ENCODE measurements at places on chromosomes 11 and 22.

DNA sequence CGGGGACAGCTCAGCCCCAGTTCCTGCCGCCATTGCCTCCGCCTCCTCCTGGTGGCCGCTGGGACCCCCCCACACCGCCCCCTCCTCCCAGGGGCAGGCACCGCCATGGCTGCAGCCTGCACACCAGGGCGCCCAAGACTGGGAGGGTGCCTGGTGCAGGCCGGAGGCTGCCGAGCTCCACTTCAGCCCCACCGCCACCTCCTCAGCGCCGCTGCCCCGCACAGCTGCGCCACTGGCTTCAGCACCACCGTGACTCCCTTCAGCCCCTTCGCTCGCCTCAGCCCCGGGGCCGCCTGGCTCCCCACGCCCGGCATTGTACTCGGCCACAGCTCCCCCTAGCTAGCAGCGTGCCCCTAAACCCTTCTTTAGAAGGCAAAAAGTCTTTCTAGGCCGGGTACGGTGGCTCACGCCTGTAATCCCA, 131.1 kb downstream of the CRYBB2 start:
- DNase-seq: no peak

DNA sequence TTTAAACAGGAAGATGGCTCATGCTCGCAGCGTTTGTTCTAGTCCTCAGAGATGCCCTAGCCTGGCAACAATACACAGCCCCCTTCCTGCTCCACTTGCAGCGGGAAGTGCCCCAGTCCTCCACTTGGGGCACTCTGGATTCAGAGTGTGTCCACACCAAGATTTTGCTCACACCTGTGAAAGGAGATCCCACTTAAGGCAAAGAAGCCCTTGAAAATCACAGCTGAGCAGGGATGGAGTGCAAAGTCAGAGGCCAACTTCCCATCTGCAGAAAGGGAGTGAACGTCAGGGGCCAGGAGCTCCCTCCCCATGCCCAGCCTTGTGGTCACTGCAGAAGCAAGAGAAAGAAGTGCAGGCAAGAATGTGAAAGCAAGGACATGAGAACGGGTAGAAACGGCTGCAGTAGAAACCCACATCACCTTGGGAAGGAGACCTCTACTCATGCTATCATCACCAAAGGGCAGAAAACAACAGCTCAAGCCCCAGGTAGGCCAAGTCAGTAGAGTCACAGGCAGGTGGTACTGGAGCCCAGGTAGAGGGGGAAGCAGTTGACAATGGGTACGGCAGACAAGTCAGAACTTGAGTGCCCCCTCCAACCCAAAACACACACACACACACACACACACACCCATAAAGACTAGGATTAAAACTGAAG, 157.4 kb downstream of the BUD13 start:
- no peak for DNase-seq

DNA sequence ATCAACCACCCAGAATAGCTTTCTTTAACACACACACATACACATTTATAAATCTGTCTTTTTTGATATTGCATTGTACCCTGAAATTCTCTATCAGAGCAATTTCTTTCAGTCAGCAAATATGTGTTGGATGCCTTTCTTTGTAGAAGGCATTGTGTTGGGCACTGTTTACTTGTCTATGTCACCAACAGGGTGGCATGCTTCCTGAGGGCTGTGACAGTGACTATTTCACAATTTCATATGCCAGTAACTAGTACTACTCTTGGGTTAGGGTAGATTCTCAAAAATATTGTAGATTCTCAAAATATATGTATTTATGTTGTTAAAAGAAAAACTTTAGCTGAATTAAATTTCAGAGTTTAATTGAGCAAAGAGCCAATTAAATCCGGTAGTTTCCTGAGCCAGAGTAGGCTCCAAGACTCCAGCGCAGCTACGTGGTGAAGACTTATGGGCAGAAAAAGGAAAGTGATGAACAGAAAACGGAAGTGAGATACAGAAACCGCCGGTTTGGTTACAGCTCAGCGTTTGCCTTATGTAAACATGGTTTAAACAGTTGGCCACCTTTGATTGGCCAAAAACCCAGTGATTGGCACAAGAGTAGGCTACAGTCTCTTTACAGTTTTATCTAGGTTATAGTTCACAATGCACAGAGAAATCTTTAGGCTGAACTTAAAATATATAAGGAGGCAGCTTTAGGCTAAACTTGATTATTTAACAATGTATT, 723.3 kb downstream of the NTM start:
- no peak for DNase-seq

- DNase-seq: no peak
Measured at GRCh38 chr11:97419729-97420128, 1029.9 kb downstream of the JRKL start.

DNA sequence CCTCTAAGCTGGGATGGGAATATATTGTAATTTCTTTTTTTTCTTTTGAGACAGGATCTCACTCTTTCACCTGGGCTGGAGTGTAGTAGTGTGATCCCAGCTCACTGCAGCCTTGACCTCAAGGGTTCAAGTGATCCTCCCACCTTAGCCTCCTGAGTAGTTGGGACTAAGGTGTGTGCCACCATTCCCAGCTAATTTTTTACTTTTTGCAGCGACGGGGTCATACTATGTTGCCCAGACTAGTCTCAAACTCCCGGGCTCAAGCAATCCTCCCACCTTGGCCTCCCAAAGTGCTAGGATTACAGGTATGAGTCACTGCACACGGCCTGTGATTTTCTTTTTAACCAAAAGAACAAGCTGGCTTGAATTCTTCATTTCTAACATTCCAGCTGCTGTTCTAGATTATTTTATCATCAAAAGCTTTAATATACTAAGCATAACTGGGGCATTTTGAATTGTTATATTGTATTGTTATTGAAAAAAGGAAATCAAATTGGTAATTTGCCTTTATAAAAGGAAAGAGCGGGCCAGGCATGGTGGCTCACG, 26.8 kb upstream of the PPP2R1B start:
- DNase-seq: no peak

DNA sequence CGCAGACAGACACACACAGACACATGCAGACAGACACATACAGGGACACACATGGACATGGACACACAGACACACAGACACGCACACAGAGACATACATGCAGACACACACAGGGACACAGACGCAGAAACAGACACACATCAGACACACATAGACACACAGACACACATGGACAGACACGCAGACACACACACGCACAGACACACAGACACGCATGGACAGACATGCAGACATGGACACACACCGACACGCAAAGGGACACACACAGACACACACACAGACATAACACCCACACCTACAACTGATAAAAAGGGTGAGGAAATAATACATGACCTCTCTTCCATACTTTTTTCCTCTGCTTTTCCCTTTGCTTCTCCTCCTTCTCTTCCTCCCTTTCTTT, 146.2 kb downstream of the HIPK3 start:
- DNase-seq: no peak

GRCh38 chr22:33332538-33332937, 274.4 kb upstream of the SYN3 start:
- no peak for DNase-seq

DNA sequence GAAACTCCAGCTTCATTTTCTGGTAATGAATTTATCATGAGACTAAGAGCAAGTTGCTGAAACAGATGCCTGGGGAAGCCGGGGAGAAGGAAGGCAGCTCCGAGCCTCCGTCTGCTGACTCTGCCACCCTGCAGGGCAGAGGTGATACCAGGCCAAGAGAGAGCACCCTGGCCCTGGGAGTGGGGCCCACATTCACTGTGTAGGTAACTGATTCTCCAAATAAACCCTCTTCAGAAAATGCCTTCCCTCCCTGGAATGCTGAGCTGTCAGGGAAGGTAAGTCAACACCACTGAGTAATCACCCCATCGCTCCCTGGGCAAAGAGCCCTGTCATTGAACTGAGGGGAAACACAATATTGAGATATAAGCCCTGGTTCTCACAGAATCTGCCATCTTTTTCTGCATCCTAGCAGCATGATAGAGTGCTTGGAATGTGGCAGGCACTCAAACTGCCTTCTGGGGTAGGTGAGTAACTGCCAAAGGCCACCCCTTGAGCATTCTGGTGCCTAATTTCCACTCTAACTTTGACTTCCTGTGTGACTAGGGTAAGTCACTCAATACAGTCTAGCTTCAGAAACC, 147.6 kb downstream of the SPATA19 start:
- DNase-seq: peak; percentile 29

DNA sequence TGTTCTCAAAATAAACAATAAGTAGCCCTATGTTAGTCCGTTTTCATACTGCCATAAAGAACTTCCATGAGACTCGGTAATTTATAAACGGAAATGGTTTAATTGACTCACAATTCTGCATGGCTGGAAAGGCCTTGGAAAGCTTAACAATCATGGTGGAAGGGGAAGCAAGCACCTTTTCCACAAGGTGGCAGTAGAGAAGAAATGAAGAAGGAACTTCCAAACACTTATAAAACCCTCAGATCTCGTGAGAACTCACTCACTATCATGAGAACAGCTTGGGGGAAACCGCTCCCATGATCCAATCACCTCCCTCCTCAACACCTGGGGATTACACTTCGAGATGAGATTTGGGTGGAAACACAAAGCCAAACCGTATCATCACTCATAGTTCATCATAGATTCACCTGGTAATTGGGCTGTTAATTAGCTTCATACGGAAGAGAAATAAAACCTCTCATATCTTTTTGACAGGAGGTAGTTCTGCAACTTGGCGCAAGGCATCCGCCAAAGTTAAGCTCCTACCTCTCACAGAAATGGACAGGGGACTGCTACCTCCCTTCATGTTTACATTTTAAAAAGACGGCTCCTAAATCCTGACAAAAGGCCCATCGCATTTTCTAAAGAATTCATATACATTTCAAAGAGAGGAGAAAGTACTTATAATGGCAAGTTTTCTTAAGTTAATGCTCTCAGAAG, 49.0 kb downstream of the MUC15 start:
- DNase-seq: no peak

GRCh38 chr11:96273507-96273906, 69.5 kb downstream of the MAML2 start:
- no peak for DNase-seq

- peak; percentile 90 for DNase-seq
Measured at GRCh38 chr22:19855504-19856409, 1.1 kb upstream of the GNB1L start.

GRCh38 chr11:59960502-59961381, 3.1 kb upstream of the OOSP4A start:
- no peak for DNase-seq

DNA sequence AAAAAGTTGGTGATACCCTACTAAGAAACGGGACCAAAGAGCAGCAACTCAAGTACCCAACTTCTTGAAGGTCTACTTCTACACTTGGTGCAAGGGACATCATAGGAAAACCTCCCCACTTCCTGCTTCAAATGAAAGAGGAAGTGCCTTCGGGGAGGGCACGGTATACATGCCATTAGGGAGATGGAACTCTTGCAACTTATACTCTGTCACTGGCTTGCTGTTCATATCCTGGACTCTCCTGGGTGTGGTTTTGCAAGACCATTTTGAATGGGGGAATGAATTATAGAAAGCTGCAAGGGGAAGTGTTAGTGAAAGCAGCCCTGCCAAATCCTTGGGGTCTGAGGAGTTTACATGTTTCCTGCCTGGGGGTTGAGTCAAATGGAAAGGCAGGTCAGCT, 41.9 kb downstream of the CSNK2A3 start:
- no peak for DNase-seq

GRCh38 chr22:46069521-46070214, 80.7 kb upstream of the PPARA start:
- DNase-seq: no peak

- no peak for DNase-seq
Measured at GRCh38 chr11:115699733-115700132, 195.5 kb upstream of the CADM1 start.

- DNase-seq: no peak
Measured at GRCh38 chr11:37972691-37973090, 1374.7 kb upstream of the RAG2 start.

DNA sequence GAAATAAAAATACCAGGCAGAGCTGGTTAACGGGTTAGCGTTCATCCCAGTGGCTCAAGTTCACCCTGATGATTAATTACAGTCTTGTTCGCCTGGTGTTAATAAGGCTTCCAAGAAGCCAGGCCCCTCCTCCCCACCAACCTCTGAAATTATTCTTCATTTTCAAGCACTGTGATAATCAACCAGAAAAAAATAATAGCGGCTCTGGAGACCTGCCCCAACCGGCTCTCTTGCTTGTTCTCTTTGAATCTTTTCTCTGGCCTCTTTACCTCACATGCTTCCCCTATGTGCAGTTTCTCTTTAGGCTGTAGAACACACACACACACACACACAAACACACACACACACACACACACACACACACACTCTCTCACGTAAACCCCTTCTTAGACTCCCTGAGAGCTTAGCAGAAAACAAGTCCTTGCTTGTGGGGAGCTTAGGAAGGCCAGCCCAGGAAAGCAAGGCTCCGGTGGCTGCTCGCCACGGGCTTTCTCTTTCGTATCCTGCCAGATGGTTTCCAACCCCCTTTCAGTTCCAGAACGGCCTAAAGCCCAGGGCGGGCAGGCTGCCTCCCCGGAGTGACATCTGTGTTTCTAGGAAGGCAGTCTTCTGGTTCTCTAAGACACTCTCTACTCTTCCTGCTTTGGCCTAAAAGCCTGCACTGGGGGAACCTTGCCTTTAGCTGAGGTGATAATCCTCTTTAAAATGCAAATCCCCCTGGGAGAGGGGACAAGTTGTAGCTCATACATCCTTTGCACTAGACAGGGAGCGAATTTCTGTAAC, 106.4 kb upstream of the SESN3 start:
- no peak for DNase-seq

DNA sequence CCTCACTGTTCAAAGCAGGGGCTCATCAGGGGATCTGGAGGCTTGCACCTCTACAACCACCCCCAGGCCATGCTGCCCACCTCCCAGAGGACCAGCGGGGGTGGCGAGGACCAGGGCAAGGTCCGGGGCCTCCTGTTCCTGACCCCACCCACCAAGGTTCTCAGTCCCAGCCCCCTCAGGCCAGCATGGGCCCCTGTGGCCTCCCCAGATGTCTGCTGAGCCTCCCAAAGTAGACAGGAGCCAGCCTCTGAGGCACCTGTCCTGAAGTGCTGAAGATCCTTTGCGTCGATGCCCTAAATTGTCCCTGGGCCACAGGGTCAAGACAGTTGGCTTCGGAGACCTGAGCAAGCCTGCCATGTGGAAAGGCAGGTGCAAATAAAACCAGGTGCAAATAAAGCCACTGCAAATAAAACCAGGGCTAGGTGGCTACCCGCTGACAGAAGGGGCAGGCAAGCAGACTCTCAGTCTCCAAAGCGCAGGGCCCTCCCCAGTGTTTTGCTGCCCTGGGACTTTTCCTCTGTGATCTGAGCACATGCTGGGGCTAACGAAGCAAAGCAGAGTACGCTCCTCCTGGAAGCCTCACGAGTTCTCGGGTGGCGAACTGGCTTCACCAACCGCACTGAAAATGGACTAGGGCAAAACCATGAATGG, 22.4 kb upstream of the ARFGAP3 start:
- DNase-seq: no peak

- no peak for DNase-seq
Measured at GRCh38 chr22:29503811-29504372, 23.9 kb downstream of the NEFH start.

DNA sequence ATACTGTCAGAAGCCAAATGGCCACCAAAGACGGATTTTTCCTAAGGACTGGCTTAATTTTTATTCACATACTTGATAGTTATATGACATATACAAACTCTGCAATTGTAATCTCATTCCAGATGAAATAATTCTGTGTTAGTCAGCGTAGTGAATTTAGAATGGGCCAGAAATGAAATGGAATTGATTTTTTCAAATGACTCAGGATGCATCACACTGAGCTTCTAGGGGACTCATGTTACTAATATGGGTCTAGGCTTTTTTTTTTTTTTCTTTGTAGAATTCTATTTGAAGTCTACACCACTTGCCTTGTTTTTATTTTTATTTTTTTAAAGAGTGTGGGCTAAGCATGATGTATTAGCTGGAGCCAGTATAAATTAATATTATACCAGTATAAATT, 62.7 kb downstream of the SPECC1L start:
- no peak for DNase-seq

Data from vagina (tissue), 2 donors.